Mesenteric fat pad (tissue), 1 donor: ENCODE measurements at places on chromosomes 11 and 22. TPM values are rescaled to one million over a fixed set of nuclear protein-coding genes. Genes with fewer than 3 reads are reported as not detected.

Gene KRTAP5-11
- total RNA-seq = not detected

Gene RNF169
- 13.6 TPM for total RNA-seq

GRCh38 chr22:20989323-20990138, 7.4 kb downstream of the LZTR1 start:
- no peak for DNase-seq

Gene GUCD1
- total RNA-seq = 130 TPM

- DNase-seq = no peak
These were observed 63.0 kb upstream of the CD82 start for GRCh38 chr11:44502506-44502905.

DNA sequence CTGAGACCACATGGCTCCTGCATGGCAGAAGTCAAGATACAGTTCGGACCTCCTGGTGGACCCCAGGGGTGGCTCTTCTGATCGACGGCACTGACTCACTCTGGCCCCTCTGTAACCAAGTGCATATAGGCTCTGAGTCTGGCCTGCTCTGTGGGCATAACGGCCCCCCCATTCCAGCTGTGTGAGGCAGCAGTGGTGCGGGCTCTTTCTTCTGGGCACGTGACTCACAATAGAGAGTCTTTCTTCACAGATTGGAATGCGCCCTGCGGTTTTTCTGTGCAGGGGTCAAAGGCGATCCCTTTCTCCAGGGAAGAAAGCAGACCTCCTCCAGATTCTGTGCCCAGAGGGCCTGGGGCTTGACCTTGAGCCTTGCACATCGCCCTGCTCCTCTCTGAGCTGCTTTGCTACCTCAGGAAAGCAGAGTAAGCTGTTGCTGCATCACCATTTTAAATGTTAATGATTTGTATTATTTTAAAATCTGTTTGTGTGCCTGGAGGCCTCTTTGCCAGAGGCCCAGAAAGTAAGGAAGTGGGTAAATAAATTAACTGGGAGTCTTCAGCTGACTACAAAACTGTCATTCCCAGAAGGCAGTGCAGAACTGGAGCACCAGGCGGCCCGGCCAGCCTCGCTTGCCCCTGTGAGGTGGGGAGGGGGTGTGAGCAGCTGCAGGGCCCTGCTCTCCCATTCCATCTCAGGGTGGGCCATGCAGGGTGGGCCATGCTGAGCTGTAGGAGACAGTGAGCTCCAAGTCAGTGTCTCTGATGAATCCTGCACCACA, 199.0 kb downstream of the GRIK4 start:
- no peak for DNase-seq

Gene KCNJ4
- not detected for total RNA-seq

- DNase-seq = peak; percentile 94
These were observed 16.4 kb upstream of the SYVN1 start for GRCh38 chr11:65150509-65151299.

GRCh38 chr11:117127171-117127901, 16.8 kb upstream of the PAFAH1B2 start:
- no peak for DNase-seq

GRCh38 chr11:44018127-44018521, 29.7 kb upstream of the ACCSL start:
- peak; percentile 68 for DNase-seq

Gene CD3G
- 1.1 TPM for total RNA-seq

DNA sequence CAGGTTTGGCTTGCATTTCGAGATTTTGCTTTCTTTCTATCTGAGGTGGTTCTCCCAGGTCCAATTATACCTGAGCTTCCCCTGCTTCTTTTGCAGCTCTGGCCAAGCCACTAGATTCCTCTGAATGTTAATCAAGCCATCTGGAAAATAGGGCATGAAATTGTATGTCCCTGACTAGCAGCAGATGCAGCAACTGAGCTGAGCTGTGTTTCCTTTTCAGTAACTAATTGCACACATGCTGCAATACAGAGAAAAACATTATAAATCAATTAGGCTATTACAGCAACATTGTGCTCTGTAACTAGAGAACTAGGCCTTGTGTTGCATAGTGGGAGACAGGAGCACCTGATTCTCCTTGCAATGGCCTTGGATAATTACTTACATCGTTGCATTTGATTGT, 408.3 kb downstream of the ETS1 start:
- no peak for DNase-seq

DNA sequence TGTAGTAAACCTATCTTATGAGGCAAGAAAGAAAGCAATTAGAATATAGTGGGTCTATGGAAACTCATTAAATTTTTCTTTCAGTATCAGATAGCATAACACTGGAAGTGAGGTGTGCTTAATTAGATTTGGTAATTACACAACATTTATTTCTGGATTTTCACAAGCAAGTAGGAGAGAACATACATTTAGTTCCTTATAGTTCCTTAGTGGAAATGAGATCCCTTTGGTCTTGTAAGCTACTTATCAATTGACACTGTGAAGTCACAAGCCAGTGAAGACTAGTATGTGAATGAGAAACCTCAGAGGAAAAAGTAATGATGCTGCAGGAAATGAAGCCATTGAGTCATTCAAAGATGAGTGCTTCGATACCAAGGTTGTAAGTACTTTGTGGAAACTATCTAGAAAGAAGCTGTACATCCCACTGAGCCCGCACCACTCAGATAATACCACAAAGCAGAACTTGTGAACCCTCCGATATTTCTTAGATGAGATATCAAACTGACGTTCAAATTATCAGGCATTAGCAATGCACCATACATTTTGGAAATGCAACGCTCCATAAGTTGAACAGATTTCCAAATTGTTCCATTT, 53.5 kb downstream of the ENTHD1 start:
- no peak for DNase-seq

GRCh38 chr22:49753961-49754695, 73.5 kb downstream of the BRD1 start:
- peak; percentile 82 for DNase-seq

GRCh38 chr11:88194990-88195389, 19.7 kb upstream of the RAB38 start:
- DNase-seq = no peak

DNA sequence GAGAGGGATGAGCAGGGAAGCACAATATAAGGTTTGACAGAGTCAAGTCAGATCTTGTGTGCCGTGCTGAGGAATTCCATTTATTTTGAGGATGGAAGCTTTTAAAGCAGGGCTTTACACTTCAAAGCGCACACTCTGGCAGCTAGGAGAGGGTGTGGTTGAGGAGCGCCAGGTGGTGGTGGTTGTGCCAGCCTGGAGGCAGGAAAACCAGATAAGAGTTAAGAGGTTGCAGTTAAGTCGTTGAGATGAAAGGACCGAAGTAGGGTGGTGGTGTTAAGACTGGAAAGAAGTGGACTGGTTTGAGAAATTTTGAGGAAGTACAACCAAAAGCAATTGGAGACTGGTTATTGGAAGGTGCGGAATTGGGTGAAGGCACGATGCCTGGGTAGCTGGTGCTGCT, 231.6 kb upstream of the TBCEL start:
- no peak for DNase-seq

DNA sequence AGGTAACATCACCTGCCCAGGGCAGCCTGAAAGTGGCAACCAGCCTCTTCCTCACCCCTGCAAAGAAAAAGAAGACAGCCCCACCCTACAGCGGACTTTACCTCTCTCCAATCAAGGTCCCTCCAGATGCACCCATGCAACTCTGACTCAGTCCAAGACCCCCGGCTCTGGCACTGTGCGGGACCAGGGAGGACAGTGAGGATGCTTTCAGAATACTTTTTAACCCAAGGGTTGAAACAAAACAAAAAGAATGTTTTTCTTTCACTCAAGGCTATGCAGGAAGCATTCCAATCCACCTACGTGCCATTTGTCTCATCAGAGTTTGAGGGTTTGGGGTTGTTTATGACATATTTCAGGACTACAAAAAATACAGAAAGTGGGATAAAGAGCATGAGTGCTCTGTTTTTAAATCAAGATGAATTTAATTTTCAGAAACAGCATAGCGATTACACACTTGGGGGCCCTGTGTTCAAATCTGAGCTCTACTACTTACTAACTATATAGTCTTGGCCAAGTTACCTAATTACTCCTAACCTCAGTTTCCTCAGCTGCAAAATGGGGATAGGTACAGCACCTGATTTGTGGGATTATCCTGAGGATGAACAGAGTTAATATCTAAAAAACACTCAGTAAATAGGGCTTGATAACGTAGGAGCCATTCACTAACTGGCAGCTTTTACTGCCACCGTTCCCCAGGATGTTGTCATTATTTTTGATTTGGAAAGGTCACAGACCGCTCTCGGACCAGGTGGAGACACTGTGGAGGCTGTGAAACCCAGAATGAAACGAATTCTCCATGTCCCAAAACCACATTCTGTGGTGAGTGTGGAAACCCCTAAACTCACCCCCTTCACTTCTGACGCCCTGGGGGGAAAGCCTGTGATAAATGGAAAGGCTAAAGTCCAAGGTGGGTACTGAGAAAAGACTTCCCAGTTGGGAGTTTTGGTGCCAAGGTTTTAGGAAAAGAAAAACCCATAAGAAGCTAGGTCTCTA, 5.6 kb downstream of the PLAAT3 start:
- no peak for DNase-seq

Gene FAM111A
- 18.6 TPM for total RNA-seq

DNA sequence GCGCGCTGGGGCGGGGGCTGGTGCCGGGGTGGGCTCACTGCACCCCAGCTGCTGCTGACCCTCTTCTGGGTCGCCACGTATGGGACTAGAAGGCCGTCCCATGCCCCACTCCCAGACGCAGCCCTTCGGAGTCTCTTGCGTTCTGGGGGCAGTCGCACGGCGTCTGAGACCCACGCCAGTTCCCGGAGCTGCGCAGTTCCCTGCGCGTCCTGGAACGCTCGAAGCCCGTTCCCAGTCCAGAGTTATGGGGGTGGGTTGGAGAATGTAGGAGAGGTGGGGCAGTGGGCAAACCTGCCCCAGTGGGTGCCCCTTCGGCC, 375 bp downstream of the LAYN start:
- no peak for DNase-seq

Gene OR52I1
- not detected for total RNA-seq

DNA sequence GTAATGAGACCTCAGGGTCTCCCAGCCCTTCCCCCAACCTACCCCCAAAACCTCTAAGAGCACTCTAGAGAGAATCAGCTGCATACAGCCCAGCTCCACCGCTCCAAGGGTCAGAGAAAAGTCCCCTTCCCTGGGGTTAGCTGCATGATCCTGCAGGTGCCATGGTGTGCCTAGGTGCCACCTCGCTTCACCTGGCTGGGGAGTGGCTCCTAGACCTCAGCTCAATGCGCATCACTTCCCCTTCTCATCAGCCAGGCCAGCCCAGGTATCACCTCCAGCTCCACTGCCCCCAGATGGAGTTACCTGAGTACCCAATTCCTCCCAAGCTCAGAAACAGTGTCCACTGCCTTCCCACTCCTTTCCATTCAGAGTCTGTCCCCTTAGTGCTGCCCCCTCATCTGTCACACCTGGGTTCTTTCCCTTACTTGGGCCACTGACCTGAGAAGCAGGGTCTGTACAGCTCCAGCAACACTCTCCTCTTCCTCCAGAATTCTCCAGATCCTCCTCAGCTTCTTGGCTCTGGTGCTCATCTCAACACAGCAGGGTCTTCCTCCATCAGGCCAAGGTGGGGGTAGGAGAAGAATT, 1.3 kb downstream of the STARD10 start:
- DNase-seq = no peak

DNA sequence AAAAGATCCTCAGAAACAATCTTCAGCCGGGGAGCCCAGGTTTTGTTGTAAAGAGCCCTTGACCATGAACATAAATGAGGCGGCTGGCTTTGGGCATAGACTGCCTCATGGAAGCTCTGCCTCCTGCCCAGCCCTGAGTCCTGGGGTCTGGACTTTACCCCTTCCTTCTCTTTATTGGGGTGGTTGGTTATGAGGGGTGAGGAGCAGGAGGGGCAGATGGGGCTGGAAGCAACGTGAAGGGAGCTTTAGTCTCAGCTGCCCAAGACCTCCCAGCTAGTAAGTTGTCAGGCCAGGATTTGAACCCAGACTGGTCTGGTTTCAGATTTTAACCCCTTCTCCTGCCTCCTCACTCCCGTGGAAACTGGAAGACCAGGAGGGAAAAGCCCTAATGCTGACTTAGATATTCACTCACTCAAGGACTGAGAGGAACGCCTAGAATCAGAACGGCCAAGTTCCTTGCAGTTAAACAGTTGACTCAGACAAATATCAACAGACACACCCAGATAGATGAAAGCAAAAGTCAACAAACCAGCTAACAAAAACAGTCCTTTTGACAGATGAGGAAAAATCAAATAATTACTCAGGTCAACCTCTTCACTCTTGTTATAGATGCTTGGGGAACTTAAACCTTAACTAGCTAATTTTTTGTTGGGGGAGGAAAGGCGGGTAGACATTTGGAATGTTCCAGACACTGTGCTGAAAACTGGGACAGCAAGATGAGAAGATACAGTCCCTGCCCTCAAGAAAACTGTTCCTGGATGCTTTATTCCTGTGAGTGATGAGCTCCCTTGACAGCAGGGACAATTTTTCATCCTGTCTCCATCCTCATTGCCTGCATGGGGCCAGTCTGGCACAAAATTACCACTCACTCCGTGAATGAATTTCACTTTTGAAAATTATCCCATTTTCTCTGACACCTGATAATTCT, 20.8 kb upstream of the ARRB1 start:
- no peak for DNase-seq
